ENCODE measurements at places on chromosomes 5 and 9. TPM values are rescaled to one million over a fixed set of nuclear protein-coding genes. Genes with fewer than 3 reads are reported as not detected.

- no peak for DNase-seq
Observed at GRCh38 chr9:35364817-35365585, 124.9 kb upstream of the RUSC2 start.

Gene SCGB3A2
- not detected for total RNA-seq

- H3K36me3 ChIP-seq: no peaks in the 10 kb centered on the region
- no peak overlapping the region for H3K4me3 ChIP-seq
- no peak for DNase-seq
Observed at GRCh38 chr5:133679534-133679933, 67.2 kb upstream of the FSTL4 start.

Gene FBP1
- 5.2 TPM for total RNA-seq

DNA sequence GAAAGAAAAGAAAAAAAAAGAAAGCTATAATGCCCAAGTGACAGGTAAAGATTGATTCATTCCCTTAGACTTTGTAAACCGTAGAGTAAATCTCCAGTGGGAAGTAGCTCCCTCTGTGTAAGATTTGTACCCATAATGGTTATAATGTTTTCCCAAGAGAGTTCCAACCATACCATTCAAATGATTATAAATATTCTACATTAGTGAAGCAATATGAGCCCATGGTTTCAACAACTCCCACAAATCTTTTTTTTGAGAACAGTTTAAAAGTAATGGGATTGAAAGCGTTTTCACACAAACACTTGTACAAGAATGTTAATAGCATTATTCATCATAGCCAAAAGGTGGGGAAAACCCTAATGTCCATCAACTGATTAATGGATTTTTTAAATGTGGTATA is 58.0 kb downstream of the GRAMD2B start:
- H3K36me3 ChIP-seq: peaks cover 7% of the 10 kb centered on the region
- no peak overlapping the region for H3K27ac ChIP-seq
- no peak for DNase-seq
- no peak overlapping the region for H3K4me3 ChIP-seq
- no peaks in the 10 kb centered on the region for H3K4me1 ChIP-seq

Gene SLC46A2
- not detected for total RNA-seq

GRCh38 chr5:159951387-159951786 is 35.1 kb downstream of the ADRA1B start:
- H3K27ac ChIP-seq: no peak overlapping the region
- H3K27me3 ChIP-seq: peaks cover 12% of the 10 kb centered on the region
- no peak overlapping the region for H3K4me3 ChIP-seq
- H3K4me1 ChIP-seq: no peaks in the 10 kb centered on the region

- no peak overlapping the region for H3K27ac ChIP-seq
- H3K27me3 ChIP-seq: peaks cover 7% of the 10 kb centered on the region
- no peaks in the 10 kb centered on the region for H3K4me1 ChIP-seq
- no peak overlapping the region for H3K4me3 ChIP-seq
- DNase-seq: no peak
Observed at GRCh38 chr9:107710953-107711352, 221.4 kb upstream of the KLF4 start.

GRCh38 chr9:22201256-22201655 is 192.2 kb upstream of the CDKN2B start:
- H3K27me3 ChIP-seq: peaks cover 22% of the 10 kb centered on the region
- DNase-seq: no peak
- H3K4me3 ChIP-seq: no peak overlapping the region
- H3K27ac ChIP-seq: no peak overlapping the region
- H3K36me3 ChIP-seq: no peaks in the 10 kb centered on the region

- H3K4me3 ChIP-seq: no peak overlapping the region
- H3K27me3 ChIP-seq: no peaks in the 10 kb centered on the region
- H3K4me1 ChIP-seq: no peaks in the 10 kb centered on the region
- H3K27ac ChIP-seq: no peak overlapping the region
- no peaks in the 10 kb centered on the region for H3K36me3 ChIP-seq
Observed at GRCh38 chr9:79040671-79041070, 531.1 kb upstream of the TLE4 start.

DNA sequence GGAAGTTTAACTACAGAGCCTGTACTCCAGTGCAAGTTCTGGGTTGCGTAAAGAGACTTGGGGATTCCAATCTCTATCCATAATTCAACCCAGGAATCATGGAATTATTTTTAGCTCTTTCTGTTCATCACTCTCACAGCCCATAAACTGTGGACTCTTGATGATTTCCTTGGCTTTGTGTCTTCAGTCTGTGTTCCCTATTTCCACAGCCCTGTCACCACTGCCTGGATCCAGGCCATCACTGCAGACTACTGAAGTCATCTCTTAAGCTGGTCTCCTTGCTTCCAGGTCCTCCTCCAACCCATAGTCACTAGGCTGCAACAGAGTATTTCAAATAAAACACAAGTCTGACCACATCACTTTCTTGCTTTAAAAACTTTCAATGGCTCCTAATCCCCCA is 211.7 kb downstream of the PLK2 start:
- no peak overlapping the region for H3K27ac ChIP-seq
- no peak overlapping the region for H3K4me3 ChIP-seq
- H3K4me1 ChIP-seq: peaks cover 2% of the 10 kb centered on the region

DNA sequence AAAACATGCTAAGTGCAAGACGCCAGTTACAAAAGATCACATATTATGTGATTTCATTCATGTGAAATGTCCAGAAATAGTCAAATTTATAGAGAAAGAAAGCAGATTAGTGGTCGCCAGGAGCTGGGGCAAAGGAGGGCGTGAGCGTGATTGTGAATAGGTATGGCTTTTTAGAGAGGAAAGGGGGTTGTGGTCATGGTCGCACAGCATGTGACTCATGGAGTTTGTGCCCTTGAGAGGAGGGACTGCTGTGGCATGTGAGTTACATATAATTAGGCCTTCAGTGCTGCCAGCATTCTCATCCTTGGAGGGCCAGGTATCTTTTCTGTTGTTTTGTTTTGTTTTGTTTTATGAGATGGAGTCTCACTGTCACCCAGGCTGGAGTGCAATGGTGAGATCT is 21.2 kb upstream of the MARCHF6 start:
- H3K4me1 ChIP-seq: peaks cover 5% of the 10 kb centered on the region
- H3K27me3 ChIP-seq: peaks cover 22% of the 10 kb centered on the region
- DNase-seq: no peak
- peak overlapping the region; percentile 48 for H3K4me3 ChIP-seq

DNA sequence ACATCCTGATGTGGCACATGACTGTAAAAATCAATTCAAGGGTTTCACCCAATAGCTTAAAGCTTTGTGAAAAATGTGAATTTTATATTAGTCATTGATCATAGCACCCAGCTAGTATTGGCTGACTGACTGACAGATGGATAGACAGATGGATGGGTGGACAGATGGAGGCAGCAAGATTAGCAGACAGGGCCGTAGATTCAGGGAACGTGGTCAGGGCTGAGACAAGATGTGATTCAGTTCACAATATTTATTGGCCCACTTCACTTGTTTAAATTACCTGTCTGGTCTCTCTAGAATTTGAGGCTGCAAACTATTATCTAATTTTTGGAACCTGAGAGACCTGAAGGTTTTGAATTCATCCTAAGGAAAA is 12.0 kb upstream of the PCSK5 start:
- no peaks in the 10 kb centered on the region for H3K4me1 ChIP-seq
- no peak overlapping the region for H3K27ac ChIP-seq

All from naive thymus-derived CD8-positive, alpha-beta T cell (primary cell).